Activated naive CD4-positive, alpha-beta T cell (primary cell): ENCODE measurements at places on chromosomes 3 and 15.

DNA sequence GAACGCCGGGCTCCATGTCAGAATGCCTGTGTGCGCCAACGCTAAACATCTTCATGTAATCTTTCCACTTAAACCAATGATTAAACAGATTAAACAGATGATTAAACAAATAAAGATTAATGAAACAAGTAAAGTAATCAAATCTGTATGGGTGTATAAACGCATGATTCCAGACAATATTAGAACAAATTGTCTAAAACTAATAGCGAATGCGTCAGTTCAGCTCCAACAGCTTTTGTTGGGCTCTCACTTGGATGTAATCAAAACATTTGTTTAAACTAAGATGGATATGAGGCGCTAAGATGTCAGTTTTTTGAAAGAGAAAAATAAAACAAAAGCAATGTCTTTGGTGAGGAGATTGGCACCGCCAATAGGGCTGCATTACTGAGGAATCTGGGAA lies 299.1 kb upstream of the TLE3 start:
- no peak for DNase-seq

DNA sequence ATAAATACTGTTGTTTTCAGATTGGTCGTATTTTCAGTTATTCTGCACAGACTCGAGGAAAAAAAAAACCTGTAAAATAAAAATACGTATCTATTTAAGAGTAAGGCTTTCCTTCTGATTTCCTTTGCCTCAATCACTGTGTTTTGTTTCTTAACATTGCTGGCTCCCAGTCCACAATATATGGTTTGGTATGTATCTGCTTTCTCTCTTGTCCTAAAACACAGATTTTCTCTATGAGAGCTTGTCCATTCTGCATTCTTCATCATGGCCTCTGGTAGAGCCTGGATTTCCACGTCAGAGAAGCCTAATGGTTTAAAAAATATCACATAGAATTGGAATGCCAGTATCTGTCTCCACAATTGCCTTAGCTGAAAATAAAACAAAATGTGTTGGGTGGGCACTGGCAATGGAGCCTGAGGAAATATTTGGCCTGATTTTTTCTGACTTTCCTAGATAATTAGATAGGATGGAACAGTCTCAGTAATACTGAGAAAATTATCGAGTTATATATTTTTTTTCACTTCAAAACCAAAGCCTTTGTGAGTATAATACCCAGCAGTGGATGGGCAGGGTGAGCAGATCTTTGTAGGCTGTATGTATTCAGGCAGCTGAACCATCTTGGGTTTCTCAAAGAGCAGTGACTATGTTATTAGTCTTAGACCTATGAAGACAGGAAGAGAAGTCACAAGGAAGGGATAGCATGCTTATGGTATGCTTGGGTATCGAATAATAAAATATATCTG lies 1.9 kb downstream of the CD200 start:
- DNase-seq = no peak

- no peak for DNase-seq
Measured at GRCh38 chr3:19103510-19103909, 44.8 kb upstream of the KCNH8 start.

- no peak for DNase-seq
Measured at GRCh38 chr3:112351823-112352222, 18.9 kb downstream of the CD200 start.

- no peak for DNase-seq
Measured at GRCh38 chr15:67836134-67836455, 3.8 kb downstream of the RNU6-1 start.

DNA sequence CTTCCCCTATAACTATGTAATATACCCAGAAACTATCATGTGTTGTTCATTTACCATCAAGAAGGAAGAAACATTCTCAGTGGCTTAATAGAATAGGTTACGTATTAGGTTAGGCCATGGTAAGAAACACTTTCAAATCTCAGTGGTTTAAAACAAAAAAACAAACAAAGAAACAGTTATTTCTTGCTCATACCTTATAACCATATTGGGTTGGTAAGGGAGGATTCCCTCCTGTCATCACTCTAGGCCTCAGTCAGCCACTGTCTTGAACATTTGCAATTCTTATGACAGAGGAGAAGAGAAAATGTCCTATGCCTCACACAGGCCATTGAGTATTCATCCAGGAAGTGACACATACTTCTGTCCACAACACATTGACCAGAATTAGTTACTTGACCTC lies 727.7 kb upstream of the NECTIN3 start:
- no peak for DNase-seq

GRCh38 chr3:131114256-131114655 lies 87.6 kb downstream of the NEK11 start:
- no peak for DNase-seq

DNA sequence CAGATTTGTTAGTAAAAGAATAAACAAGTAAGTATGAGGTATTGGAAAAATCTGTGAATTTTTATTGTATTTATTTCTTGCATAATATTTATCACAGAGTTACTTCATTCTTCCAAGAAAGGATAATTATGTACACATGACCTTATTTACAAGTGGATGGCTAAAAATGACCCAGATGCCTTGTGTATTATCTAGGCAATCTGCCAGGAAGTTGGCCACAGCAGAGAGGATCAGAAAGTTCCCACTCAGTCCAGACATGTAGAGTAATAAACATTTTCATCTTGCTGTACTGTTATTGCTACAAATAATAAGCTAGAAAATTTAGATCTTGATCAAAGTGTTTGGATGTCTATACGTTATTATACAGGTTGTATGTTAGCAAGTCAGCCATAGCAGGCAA lies 317.1 kb downstream of the EPHA6 start:
- DNase-seq = no peak

- DNase-seq = no peak
Measured at GRCh38 chr3:193637831-193638230, 44.8 kb downstream of the OPA1 start.

GRCh38 chr15:87660251-87661129 lies 596.0 kb downstream of the NTRK3 start:
- DNase-seq = no peak

DNA sequence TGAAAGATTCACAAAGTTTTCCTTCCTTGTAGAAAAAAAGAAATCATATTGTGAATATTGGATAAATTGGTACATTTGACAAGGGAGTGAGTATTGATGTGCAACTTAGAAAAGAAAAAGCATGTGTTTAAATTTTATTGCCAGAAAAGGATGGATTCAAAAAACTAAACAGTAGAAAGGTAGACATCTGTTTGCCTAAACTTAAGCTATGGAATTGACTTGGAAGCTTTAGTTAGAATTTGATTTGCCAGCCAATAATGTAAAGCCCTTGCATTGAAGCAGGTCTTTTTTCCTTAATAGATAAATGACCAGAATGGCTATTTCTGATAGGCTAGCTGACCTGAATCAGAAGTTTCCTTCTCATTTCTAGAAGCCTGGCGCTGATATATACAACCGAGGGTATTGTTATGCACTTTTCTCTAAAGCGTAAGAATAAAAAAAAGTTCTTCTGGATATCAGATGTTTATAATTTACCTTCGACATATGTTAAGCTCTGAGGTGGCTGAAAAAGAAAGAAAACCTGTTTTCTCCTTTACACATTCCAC lies 4.2 kb downstream of the RARB start:
- DNase-seq = no peak

- no peak for DNase-seq
Measured at GRCh38 chr3:179324270-179324754, 1.5 kb downstream of the ZNF639 start.

DNA sequence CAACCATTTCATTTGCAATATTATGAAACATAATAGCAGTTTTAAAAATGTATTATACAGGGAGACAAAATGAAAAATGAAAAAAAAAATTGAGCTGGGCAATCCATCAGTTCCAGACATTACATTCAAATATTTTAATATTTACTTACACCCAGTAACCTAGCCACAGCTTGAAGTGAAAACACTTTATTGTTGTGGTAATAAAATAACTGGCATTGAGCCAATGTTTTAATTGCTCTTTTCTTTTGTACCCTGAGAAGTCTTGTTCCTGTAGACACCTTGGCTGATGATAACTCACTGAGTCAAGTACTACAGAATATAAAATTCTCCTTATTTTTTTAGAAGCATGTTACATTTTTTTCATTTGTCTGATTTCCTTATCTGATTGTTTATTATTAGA lies 180.6 kb downstream of the ROBO1 start:
- no peak for DNase-seq

DNA sequence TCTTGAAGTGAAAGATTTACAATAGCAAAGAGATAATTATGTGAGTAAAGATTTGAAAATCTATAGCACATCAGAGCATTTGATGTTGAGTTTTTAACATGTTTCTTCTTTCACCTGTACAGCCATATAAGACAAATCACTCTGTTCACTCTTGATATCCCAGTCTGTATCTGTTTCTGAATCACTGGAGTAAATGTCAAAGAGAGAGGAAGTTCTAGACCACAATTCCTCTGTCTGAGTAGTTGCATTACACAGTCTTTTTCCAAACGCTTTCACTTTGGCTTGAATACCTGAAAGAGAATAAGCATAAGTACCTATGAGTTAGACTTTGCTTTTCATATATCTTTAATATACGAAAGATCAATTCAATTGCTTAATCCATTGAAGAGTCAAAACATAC lies 9.9 kb downstream of the THAP10 start:
- DNase-seq = no peak
